ENCODE measurements at places on chromosomes 12 and 14. TPM values are rescaled to one million over a fixed set of nuclear protein-coding genes. Genes with fewer than 3 reads are reported as not detected.

- H3K4me3 ChIP-seq: no peak overlapping the region
- no peaks in the 10 kb centered on the region for H3K4me1 ChIP-seq
- no peak overlapping the region for H3K27ac ChIP-seq
- no peak for DNase-seq
- no peaks in the 10 kb centered on the region for H3K27me3 ChIP-seq
Measured at GRCh38 chr12:65432114-65432513, 153.6 kb downstream of the MSRB3 start.

DNA sequence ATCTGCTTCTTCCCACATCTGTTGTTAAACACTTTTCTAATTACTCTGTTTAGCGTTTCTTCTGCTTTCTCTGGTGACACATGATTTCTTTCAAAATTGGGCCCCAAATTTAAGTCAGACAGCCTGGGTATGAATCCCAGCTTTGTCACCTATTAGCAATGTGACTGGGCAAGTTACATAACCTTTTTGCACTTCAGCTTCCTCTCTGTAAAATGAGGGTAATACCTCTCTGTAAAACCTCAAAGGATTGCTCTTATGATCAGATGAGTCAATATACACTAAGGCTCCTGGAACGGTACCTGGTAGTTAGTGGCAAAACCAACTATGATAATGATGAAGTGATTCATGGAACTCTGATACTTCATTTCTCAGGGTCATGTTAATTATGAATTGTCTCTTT lies 33.0 kb downstream of the E2F7 start:
- H3K27me3 ChIP-seq: no peaks in the 10 kb centered on the region
- peaks cover 20% of the 10 kb centered on the region for H3K36me3 ChIP-seq
- no peak overlapping the region for H3K4me3 ChIP-seq

DNA sequence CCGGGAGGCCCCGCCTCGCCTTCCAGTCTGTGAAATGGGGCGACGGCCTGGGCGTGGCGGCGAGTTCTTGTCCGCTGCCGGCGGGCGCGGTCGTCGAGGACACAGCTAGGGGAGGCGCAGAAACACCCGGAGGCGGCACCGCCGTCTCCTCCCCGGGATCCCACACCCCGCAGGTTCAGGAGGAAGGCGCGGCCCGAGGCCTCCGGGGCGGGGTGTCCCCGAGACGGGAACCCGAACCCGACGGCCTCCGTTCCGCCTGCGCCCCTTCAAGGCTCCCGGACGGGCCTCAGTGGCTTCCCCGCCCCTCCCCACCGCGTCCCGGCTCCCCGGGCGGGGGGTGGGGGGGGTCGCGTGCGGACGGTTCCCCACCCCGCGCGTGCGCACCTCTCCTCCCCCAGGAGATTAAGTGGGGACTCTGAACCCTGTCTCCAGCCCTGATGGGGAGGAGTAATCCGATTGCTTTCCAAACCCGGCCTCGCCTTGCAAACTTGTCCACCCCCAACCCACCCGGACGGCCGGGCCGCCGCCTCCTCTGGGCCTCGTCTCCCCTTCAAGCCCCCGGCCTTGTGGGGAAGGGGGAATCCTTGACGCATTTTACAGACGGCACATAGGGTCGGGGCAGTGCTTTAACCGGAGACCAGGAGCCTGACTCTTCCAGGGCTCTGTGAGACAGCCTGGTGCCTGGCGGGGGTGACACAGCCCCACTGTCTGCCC lies 35.3 kb upstream of the ANKRD9 start:
- H3K27ac ChIP-seq: peak overlapping the region; percentile 88
- peak; percentile 82 for DNase-seq
- peaks cover 22% of the 10 kb centered on the region for H3K27me3 ChIP-seq
- no peaks in the 10 kb centered on the region for H3K36me3 ChIP-seq

- H3K27ac ChIP-seq: no peak overlapping the region
- H3K27me3 ChIP-seq: no peaks in the 10 kb centered on the region
Measured at GRCh38 chr12:38501991-38502390, 185.4 kb downstream of the ALG10B start.

- peaks cover 2% of the 10 kb centered on the region for H3K4me1 ChIP-seq
- H3K36me3 ChIP-seq: peaks cover 9% of the 10 kb centered on the region
- no peak overlapping the region for H3K27ac ChIP-seq
- DNase-seq: peak; percentile 46
- no peak overlapping the region for H3K4me3 ChIP-seq
- no peaks in the 10 kb centered on the region for H3K27me3 ChIP-seq
Measured at GRCh38 chr12:101777485-101777884, 38.2 kb upstream of the SYCP3 start.

Gene APOF
- polyA plus RNA-seq: not detected

DNA sequence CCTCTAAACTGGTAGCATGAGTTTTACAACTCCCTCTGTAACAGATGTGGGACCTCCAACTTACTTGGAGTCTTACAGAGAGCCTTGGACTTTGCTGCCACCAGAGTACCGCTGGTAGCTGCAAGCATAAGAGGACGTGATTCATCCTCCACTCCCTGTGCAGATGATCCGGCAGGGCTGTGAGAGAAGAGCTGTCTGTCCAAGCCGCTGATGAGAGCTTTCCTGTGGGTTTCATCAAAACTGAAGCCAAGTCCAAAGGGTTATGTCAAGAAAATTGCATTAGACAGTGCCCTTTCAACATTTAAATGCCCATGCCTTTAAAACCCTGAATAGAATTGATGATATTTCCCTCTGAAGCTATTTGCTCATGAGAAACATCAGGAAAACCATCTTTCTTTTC lies 85.8 kb downstream of the LLPH start:
- no peaks in the 10 kb centered on the region for H3K27me3 ChIP-seq
- no peak overlapping the region for H3K27ac ChIP-seq
- H3K4me1 ChIP-seq: peaks cover 5% of the 10 kb centered on the region
- no peaks in the 10 kb centered on the region for H3K36me3 ChIP-seq
- no peak overlapping the region for H3K4me3 ChIP-seq

Gene OR10G2
- polyA plus RNA-seq: not detected

DNA sequence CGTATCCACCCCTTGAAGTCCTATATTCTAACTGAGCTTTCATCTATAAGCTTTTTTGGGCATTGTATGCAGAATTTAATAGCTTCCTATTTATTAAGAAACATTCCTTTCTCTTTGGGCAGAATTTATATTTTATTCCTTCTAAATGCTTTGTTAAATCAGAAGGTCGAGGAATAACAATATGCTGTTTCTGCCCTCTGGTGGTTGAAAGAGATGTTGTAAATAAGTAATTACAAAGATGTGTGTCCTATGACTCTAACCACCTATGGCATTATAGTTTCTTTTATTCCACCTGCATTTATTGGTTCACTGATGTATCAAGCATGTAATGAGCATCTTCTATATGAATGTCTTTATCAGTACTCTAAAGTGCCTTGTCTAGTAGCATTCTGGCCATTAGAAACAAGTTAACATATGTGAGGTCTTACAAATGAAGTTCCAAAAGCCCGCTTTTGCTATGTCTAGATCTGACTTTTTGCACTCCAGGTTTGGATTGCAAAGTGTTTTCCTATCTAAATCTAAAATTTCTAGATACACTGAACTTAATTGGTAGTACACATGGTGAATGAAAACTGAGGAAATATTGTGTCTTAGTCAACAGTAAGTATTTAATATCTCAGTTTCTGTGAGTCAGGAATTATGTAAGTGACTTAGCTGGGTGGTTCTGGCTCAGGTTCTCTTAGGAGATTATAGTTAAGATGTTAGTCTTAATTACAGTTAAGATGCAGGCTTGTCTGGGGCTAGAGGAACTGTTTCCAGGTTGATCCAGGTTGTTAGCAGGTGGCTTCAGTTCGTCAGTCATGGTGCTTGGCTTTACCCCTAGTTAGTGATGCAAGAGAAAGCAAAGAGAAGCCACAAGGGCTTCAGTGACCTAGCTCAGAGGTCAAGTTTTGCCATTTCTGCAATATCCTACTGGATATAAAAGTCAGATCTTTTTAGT lies 57.5 kb downstream of the PLEKHA5 start:
- no peak overlapping the region for H3K4me3 ChIP-seq
- H3K36me3 ChIP-seq: no peaks in the 10 kb centered on the region
- peak; percentile 74 for DNase-seq
- peaks cover 3% of the 10 kb centered on the region for H3K4me1 ChIP-seq
- no peak overlapping the region for H3K27ac ChIP-seq
- no peaks in the 10 kb centered on the region for H3K27me3 ChIP-seq

- no peak overlapping the region for H3K27ac ChIP-seq
- DNase-seq: no peak
- no peaks in the 10 kb centered on the region for H3K36me3 ChIP-seq
- peaks cover 5% of the 10 kb centered on the region for H3K27me3 ChIP-seq
Measured at GRCh38 chr12:109729371-109729781, 15.8 kb downstream of the FAM222A start.

- peaks cover 13% of the 10 kb centered on the region for H3K4me1 ChIP-seq
- no peaks in the 10 kb centered on the region for H3K27me3 ChIP-seq
- H3K27ac ChIP-seq: no peak overlapping the region
- DNase-seq: no peak
Measured at GRCh38 chr12:6264402-6265037, 46.0 kb upstream of the PLEKHG6 start.

Gene VIPAS39
- polyA plus RNA-seq: 22.5 TPM

DNA sequence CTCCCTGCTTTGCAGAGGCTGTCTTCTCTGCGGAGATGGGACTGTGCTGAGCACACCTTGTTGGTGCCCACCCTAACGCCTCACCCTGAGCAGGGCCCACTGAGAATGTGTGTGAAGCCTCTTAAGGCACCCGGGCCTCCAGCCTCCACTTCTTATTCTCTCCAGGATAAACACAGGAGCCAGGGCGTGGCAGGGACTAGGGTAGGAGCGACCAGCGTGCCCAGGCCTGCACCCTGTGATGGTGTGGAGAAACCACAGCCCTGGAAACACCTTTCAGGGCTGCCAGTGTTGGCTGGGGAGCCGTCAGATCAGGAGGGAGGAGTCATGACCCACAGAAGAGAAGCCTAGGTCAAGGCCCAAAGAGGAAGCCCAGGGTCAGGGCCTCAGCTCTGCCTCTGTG lies 41.3 kb downstream of the VDR start:
- peaks cover 11% of the 10 kb centered on the region for H3K4me1 ChIP-seq
- no peaks in the 10 kb centered on the region for H3K36me3 ChIP-seq
- no peak overlapping the region for H3K27ac ChIP-seq
- no peaks in the 10 kb centered on the region for H3K27me3 ChIP-seq
- DNase-seq: no peak

GRCh38 chr12:63362791-63363190 lies 211.8 kb upstream of the AVPR1A start:
- DNase-seq: no peak
- H3K4me3 ChIP-seq: no peak overlapping the region
- no peak overlapping the region for H3K27ac ChIP-seq
- H3K36me3 ChIP-seq: no peaks in the 10 kb centered on the region
- no peaks in the 10 kb centered on the region for H3K27me3 ChIP-seq
- no peaks in the 10 kb centered on the region for H3K4me1 ChIP-seq

Gene KRT2
- polyA plus RNA-seq: not detected

Gene TUBA1B
- polyA plus RNA-seq: 1,190 TPM

GRCh38 chr12:68749861-68750260 lies 3.9 kb downstream of the SLC35E3 start:
- H3K27me3 ChIP-seq: no peaks in the 10 kb centered on the region
- H3K4me3 ChIP-seq: no peak overlapping the region
- H3K4me1 ChIP-seq: peaks cover 15% of the 10 kb centered on the region
- DNase-seq: no peak

DNA sequence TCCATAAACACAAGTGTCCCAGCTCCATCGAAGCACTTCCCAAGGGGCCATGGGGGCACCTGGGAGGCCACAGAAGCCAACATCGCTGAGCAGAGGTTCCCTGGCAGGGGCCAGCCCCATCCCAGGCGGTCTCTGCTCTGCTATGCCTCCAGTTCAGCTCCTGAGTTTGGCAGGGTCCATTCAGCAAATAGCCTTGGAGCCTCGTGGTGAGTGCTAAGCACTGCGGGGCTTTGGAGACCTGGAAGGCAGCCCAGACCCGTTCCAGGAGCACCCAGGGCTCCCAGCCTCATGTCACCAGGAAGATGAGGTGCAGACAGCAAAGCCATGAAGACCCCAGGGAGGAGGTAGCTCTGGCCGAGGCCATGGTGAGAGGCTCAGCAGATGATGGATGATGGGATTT lies 109.5 kb downstream of the LGMN start:
- peaks cover 11% of the 10 kb centered on the region for H3K36me3 ChIP-seq
- no peak for DNase-seq
- no peak overlapping the region for H3K4me3 ChIP-seq
- H3K27ac ChIP-seq: no peak overlapping the region
- peaks cover 3% of the 10 kb centered on the region for H3K4me1 ChIP-seq

- no peaks in the 10 kb centered on the region for H3K27me3 ChIP-seq
- no peak overlapping the region for H3K4me3 ChIP-seq
- no peaks in the 10 kb centered on the region for H3K4me1 ChIP-seq
- no peak overlapping the region for H3K27ac ChIP-seq
Measured at GRCh38 chr14:47978871-47979270, 303.5 kb upstream of the MDGA2 start.

Gene HCAR2
- 0.30 TPM for polyA plus RNA-seq

Gene CCDC196
- not detected for polyA plus RNA-seq

DNA sequence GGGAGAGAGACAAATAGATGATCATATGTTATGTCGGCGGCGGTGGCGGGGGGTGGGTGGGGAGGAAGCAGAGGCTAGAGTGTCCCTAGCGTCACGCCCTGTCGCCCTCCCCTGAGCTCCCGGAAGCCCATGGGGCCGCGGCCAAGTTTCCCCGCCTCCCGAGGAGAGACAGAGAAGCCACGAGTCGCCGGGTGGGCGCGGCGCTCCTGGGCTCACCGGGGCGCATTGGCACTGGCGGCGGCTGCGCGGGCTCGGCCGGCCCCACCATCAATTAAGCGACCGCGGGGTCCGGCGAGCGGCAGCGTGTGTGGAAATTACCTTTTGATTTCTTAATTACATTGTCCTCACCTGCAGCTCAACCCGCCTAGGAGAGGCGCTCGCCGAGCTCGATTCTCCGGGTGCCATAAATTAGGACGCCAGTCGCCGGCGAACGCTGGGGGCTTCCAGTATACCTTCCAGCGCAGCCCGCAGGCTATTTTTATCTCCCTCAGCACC lies 119.9 kb upstream of the LHX5 start:
- no peak overlapping the region for H3K27ac ChIP-seq
- H3K4me1 ChIP-seq: no peaks in the 10 kb centered on the region
- H3K36me3 ChIP-seq: no peaks in the 10 kb centered on the region
- peak; percentile 0 for DNase-seq

DNA sequence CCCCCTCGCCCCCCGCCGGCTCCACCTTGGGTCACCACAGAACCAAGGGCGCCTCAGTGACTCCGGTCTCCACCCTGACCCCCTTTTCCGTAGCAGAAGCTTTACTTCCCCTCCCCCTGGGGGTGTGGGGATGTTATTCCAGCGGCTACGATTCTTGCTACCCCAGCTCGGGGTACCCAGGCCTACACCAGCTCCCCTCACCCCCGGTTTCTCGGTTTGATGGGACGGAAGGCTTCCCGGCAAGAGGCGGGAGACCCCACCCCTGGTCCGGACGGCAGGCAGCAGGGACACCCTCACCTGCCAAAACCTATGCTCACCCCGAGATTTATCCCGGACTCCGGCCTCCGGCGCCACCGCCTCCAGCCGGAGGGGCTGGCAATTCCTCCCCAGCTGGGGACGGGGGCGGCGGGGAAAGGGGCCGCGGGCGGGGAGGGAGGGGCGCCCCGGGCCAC lies 619 bp downstream of the RAB15 start:
- H3K27me3 ChIP-seq: no peaks in the 10 kb centered on the region
- H3K36me3 ChIP-seq: peaks cover 2% of the 10 kb centered on the region
- H3K4me1 ChIP-seq: peaks cover 40% of the 10 kb centered on the region
- peak; percentile 26 for DNase-seq
- no peak overlapping the region for H3K27ac ChIP-seq
- H3K4me3 ChIP-seq: peak overlapping the region; percentile 57

Gene SERPINA5
- 0.05 TPM for polyA plus RNA-seq

All from muscle of leg (tissue), 16 donors.